Glutamatergic neuron (in vitro differentiated cells): ENCODE measurements at places on chromosomes 7 and 10.

GRCh38 chr7:30164567-30164966 lies 29.8 kb downstream of the MTURN start:
- no peak for DNase-seq

GRCh38 chr10:32105782-32106382 lies 49.7 kb upstream of the KIF5B start:
- DNase-seq = no peak

GRCh38 chr7:43204081-43204480 lies 91.6 kb downstream of the HECW1 start:
- no peak for DNase-seq

DNA sequence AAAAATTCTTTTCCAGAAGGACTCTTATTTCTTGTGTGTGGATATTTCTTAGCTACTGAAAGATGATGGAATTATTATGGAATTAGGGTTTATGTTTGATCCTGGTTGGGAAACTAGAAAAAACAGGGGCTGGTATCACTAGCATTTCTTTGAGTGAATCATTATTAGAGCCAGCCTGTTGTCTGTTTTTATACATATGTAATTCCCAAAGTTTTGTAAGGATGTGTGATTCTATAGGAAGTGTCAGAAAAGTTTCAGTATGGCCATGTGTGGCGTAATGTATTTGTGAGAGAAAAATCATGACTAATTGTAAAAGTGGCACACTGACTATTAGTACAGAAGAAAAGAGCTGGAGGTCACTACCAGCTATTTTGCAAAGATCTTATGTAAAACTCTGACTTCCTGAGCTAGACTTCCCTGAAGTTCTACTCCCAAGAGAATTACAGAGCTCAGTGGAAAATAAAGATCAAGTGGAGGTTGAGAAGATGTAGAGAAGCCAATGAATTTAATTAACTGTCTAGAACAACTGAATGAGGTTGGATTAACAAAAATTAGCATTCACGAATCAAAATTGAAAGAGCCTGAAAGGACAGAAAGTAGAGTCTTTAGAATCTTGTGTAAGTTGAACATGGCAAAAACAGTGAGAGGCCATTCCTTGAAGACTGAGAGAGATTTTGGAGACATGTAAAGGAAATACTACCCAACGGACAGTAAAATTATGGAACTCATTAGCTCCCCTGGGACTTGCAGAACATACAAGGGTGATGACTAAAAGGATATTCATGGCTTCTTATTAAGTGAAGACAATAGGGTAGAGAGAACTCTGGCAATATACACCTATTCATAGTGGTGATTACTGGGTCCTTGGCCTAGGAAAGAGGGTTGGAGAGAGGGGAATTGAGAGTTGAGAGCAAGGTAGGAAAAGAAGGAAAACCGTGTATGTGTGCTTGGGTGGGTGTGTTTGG lies 12.5 kb downstream of the ZNF365 start:
- no peak for DNase-seq

DNA sequence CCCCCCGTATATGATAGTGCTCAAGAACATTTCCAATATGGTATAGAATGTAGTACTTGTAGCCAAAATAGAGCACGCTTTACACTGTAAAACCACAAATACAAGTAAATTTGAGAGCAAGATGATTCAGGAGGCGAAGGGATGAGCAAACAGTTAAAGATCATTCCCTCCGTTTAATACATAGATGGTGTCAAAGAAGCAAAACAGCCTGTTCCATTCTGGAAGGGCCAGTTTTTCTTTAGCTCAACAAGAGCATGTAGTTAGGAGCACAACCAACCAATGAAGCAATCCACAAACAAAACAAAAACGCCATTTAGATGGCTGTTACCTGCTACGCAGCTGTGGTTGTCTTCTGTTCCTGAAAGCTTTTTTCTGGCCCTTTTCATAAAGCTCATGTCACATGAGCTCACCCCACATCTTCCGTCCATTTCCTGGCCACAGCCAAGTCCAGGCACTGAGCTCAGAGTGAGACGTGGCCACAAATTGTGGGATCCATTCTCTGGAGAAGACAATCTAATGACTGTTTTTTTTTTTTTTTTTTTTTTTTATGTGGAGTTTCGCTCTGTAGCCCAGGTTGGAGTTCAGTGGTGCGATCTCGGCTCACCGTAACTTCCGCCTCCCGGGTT lies 185.6 kb downstream of the FANK1 start:
- DNase-seq = no peak

GRCh38 chr7:5681423-5681822 lies 100.0 kb downstream of the RNF216 start:
- no peak for DNase-seq

GRCh38 chr7:156956727-156957126 lies 7.2 kb downstream of the NOM1 start:
- no peak for DNase-seq

DNA sequence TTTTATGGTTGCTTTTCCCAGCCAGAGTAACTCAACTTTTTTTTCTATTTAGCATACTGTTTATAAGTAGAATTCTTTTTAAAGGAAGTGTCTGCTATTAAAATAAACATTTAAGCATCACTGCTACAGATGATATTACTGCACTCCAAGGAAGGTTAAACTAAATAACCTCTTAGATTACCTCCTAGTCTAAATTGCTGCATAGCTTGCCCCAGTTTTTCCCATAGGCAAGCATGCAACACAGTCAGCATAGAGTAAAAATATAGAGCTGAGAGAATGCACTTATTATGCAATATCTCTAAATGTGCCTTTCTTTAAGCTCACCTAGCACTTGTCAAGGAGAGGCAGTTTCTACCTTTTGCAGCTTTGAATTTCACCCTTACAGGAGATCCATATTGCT lies 1392.4 kb upstream of the CELF2 start:
- DNase-seq = no peak

DNA sequence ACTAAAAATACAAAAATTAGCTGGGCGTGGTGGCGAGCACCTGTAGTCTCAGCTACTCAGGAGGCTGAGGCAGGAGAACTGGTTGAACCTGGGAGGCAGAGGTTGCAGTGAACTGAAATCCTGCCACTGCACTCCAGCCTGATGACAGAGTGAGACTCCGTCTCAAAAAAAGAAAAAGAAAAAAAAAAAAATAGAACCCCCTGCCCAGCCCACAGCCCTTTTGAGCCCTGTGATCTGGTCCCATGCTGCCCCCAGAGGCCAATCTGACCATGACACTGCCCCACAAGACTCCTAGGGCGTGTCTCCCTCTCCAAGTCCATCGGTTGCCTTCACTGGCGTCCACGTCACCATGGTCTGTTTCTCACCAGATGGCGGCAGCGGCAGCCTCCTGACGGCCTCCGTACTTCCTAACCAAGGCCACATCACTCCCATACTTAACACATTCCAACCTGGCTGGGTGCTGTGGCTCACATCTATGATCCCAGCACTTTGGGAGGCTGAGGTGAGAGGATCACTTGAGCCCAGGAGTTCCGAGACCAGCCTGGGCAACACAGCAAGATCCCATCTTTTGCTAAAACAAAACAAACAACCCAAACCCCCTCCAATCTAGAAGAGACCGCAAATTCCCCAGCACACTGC lies 18.0 kb downstream of the STX1A start:
- DNase-seq = peak; percentile 78

DNA sequence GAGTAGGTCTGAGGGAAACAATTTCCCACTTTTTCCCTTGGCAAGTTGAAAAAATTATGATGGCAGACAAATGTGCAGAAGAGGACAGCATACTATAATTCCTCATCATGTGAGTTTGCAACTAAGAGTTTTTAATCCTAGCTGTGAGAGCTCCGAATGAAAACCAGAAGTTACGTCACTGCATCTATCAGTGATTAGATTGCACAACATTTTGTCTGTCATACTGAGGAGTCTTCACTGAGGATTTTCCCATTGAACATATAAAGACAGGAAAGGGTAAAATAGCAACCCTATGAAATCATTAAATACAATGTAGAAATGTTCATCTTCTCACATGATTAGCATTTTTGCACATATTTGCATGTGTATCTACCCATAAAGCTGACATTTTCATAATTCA lies 45.8 kb downstream of the ZNF736 start:
- DNase-seq = no peak

GRCh38 chr7:41641011-41641664 lies 61.8 kb downstream of the INHBA start:
- DNase-seq = no peak

DNA sequence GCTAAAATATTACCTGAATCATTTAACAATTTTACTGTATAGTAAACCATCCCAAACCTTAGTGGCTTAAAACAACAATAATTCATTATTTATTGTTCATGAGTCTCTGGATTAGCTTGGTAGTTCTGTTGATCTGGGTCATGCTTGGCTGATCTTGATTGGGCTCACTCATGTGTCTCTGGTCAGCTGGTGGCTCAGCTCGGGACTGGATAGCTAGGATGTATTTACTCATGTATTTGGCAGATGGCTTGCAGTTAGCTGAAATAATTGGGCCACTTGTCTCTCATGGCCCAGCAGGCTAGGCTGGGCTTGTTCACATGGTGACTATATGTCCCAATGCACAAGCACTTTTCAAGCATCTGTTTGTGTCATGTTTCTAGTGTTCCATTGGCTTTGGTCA lies 262.8 kb downstream of the BBS9 start:
- no peak for DNase-seq

DNA sequence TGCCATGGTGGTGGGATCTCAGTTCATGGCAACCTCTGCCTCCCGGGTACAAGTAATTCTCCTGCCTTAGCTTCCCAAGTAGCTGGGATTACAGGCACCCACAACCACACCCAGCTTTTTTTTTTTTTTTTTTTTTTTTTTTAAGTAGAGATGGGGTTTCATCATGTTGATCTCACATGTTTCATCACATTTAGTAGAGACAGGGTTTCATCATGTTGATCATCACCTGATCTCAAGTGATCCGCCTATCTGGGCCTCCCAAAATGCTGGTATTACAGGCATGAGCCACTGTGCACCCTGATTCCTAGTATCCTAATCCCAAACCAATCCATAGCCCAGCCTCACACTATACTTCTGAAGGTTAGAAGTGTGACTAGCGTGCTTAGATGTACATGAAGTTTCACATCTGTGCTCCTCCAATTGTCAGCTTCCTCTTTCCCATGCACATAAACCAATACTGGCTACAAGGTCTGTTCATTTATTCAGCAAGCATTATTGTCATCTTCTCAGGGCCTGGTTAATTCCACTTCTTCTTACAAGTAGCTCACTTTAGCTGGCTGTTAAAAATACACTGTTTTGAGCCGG lies 6.8 kb upstream of the NAT16 start:
- no peak for DNase-seq

- DNase-seq = no peak
Observed at GRCh38 chr7:131653418-131654248, 97.2 kb upstream of the PODXL start.

- DNase-seq = no peak
Observed at GRCh38 chr10:97505152-97505551, 6.4 kb downstream of the UBTD1 start.

- DNase-seq = no peak
Observed at GRCh38 chr7:96061009-96061408, 260.9 kb downstream of the SLC25A13 start.

DNA sequence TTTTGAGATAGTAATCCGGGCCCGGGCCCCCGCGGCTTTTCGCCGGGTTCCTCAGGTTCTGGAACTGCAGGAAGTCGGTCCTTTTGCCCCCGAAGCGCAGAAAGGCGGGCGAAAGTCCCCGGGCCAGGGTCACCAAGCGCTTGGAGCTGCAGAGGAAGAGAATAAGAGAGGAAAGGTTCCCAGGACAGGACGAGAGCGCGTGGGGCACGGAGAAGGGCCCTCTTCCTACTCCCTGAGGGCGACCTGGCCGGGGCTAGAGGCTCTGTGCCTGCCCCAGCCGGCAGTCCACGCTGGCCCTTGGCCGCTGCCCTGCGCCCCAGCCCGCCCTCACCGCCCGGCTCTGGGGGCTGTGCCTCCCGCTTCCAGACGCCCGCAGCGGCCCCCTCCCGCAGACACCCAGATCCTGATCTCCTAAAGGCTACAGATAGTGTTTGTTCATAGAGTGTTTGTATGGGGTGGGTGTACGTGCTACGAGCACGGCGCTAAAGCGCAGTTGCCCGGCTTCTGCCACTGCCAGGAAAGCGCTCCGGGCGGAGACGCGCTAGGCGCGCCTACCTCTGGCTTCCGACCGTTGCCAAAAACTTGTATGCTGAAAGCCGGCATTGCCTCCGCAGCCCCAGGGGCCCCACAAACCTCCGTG lies 3.2 kb downstream of the HPSE2 start:
- peak; percentile 40 for DNase-seq

DNA sequence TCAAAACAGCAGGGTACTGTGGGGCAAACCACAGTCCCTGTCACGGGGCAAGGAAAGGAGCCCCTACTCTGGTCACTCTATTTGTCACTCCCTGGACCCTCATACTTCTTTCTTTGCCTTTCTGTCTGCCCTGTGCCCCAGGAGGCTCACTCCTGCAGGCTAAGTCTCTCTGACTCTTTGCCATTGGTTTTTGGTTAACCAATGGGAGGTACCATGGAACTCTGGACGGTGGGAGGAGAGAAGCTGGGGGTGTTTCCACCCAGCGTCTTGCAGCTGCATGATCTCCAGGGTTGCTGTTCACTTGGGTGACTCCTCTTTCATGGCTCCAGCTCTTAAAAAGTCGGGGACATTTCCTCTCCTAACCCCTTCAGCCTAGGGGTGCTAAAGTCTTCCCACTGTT lies 15.4 kb upstream of the EIF5AL1 start:
- no peak for DNase-seq

- peak; percentile 81 for DNase-seq
Observed at GRCh38 chr10:94279835-94280709, 82.7 kb downstream of the NOC3L start.

GRCh38 chr7:79749856-79750255 lies 296.4 kb upstream of the MAGI2 start:
- no peak for DNase-seq

DNA sequence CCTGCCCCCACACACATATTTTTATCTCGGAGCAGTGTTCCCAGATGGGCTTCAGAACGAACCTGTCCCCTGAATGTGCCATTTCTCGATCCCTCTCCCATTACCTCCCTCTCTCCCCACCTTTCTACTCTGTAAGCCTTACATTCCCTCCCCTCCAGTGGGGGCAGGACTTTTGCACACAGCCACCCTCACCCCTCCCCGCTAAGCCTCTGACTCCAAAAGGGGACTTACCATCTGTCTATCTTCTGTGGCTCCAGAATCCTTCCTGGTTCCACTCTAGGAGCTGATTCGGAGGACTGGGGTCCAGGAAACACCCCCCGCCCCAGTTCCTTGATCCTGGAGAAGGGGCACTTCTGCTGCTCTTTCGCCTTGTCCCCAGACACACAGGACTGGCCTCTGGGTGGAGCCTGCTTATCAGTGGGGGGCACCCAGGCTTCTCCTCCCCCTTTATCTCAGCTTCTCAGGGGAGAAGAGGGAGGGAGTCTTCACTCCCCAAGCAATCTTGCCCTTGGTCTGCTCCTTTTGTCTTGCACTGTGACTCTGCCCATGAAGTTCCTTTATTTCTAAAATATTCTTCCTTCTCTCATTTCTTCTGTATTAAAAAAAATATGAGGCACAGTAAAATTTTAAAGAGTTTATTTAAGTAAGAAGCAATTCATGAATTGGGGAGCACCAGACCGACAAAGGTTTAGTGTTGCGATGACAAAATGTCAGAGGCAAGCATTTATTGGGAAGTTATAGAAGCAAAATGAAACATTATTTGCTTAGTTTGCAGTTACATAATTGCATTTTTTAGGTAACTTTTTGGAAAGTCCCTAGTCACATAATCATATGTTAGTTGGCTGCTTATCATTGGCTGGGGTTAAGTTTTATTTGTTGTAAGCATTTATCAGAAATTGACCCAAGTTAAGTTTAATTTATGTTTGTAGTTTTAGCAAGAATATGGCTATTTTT lies at the start of gene KEL:
KEL (minus strand) TSS at position 391 of the 954 bp plus-strand sequence; CDS start at position 234, 157 bp downstream.
- no peak for DNase-seq
